ENCODE measurements at places on chromosomes 5 and 9. TPM values are rescaled to one million over a fixed set of nuclear protein-coding genes. Genes with fewer than 3 reads are reported as not detected.

GRCh38 chr5:75734913-75735789 lies 17.9 kb upstream of the POC5 start:
- peak; percentile 4 for DNase-seq

- DNase-seq, result no peak
Observed at GRCh38 chr5:160693831-160694465, 158.1 kb downstream of the ATP10B start.

DNA sequence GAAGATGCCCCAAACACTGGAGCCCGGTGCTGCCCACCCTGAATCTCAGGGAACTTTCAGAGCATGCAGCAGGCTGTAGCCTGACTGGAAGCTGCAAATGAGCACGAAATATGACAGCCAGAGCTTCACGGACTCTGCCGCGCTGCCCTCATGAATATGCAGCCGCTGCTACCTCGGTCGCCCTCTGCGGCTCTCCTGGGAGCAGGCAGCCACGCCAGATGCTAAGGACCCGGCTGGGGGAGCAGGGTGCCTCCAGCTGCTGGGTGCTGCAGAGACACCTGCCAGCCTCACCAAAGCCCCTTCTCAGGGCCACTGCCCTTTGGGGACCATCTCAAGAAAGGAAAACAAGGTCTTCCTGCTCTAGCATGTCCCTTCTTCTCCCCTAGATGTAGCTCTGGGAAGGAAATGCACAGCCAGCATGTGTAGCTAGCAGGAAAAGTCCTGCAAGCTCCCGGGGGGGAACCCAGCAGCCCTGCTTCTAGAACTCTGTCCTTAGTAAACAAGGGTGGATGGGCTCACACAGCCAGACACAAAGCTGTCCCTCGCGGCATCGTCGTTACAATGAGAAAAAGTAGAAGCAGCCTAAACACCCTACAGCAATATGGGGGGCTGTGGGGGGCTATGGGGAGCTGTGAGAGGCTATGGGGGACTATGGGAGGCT lies 56.8 kb upstream of the OLFM1 start:
- DNase-seq, result no peak

DNA sequence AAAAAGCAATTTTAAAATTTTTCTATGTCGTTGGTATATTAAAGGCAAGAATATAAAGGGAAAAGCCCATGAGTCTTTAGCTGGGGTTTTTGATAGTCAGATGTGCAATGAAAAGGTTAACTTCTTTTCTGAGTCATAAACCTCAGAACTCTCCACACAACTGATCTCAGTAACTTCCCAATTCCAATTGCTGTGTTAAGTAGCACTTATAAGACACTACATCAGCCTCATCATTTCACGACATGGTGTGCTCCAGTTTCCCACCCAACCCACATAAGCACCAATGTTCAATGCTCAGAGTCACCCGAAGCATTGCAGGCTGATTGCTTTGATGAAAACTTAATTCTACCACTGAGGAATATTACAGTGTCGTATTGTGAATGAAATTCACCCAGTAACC lies 155.8 kb downstream of the TSSK1B start:
- peak; percentile 71 for DNase-seq

DNA sequence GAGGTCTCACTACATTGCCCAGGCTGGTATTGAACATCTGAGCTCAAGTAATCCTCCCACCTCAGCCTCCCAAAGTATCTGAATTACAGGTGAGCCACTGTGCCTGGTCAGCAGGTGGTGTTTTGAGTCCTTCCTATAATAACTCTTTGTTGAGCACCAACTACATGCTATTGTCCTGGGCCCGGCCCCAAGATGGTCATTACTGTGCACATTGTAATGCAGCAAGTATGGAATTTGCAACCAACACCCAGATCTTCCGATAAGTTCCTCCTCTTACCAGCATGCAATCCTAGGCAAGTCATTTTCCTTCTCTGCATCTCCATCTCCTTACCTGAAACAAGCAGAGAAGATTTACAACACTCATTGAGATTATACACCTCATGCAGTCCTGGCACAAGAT lies 510.3 kb upstream of the KLF4 start:
- no peak for DNase-seq

DNA sequence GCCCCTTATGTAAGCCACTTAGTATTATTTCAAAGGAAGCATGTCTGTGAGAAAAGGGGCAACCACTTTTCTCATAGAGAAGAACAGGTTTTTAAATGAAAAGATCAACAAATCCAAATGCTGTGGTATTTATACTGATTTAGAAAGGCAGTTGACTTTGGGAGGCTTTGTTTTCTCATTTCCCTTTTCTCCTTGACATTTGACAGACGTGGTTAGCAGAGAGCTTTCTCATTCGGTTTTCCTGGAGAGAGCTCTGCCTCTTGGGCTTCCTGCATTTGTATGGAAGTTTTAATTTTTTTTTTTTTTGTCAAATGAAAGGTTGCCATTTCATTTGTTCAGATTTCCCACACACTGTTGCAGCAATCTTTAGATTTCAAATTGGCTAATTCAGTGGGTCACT lies 62.5 kb downstream of the EXOSC2 start:
- DNase-seq, result no peak

DNA sequence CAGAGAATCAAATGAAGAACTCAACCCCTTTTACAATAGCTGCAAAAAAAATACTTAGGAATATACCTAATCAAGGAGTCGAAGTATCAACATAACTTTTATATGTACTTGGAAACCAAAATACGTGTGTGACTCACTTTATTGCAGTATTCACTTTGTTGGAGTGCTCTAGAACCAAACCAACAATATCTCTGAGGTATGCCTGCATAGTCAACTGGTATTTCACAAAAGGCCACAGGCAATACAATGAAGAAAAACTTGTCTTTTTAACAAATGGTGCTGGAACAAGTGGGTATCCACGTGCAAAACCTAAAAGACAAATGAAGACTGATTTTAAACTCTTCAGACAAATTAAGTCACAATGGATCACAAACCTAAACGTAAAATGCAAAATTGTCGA lies 385.7 kb downstream of the TLE1 start:
- no peak for DNase-seq

- no peak for DNase-seq
Observed at GRCh38 chr9:86521322-86521721, 167.1 kb upstream of the TUT7 start.

GRCh38 chr9:36871606-36872005 lies 162.5 kb downstream of the PAX5 start:
- no peak for DNase-seq

- DNase-seq, result no peak
Observed at GRCh38 chr9:23630488-23630887, 195.6 kb downstream of the ELAVL2 start.

DNA sequence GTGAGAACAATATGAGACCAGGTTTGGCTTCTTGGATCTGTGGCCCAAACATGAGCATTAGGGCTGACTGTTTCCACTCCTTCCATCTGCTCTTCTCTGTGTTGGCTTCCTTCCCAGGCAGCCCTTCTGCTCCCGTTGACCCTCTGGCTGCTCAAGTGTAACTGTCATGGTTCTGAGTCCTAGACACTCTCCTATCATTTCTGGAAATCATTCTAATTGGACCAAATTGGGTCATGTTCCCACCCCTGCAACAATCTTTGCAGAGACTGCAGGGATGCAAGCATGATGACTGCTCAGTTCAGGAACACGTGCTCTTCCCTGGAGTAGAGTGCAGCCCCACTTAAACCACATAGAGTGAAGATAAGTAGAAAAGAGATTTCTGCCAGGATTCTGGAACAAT lies 741.4 kb downstream of the TAF11L14 start:
- no peak for DNase-seq

DNA sequence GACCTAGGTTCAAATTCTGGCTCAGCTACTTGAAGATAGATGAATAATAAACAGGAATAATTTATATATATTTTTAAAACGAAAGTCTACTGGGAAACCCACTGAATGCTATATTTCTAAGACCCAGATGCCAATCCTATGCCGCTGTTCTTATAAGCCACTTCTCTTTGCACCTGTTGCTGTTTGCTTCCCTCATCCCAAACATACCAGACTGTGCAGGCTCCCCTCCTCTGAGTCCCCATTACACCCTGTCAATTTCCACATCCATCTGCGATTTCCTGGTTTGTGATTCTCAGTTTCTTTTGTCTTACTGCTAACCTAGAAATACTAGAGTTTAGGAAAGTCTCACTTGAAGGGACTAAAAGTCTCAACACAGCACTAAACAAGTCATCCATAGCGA lies 92.8 kb upstream of the CAST start:
- DNase-seq, result no peak

- no peak for DNase-seq
Observed at GRCh38 chr5:17180330-17180843, 37.0 kb upstream of the BASP1 start.

GRCh38 chr5:52727576-52727975 lies 60.1 kb upstream of the ITGA1 start:
- peak; percentile 73 for DNase-seq

- DNase-seq, result peak; percentile 72
Observed at GRCh38 chr5:116068028-116068632, 16.7 kb upstream of the COMMD10 start.

DNA sequence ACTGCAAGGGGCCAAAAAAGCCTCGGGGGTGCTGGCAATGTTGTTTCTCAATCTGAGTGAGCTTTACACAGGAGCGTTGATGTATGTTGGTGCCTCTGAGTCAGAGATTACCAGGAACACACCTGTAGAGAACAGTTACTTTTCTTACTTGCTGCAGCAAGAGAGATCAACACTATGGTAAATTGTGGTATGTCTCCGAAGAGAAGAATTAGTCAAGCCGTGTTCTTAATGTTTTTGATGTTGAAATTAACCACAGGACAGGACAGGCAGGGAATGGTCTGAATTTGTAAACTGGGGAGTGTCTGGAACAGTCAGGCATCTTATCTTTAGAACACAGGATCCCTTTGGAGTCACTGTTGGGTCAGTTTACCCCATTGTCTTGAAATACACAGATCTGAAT lies 285.7 kb downstream of the DNAH5 start:
- DNase-seq, result no peak

DNA sequence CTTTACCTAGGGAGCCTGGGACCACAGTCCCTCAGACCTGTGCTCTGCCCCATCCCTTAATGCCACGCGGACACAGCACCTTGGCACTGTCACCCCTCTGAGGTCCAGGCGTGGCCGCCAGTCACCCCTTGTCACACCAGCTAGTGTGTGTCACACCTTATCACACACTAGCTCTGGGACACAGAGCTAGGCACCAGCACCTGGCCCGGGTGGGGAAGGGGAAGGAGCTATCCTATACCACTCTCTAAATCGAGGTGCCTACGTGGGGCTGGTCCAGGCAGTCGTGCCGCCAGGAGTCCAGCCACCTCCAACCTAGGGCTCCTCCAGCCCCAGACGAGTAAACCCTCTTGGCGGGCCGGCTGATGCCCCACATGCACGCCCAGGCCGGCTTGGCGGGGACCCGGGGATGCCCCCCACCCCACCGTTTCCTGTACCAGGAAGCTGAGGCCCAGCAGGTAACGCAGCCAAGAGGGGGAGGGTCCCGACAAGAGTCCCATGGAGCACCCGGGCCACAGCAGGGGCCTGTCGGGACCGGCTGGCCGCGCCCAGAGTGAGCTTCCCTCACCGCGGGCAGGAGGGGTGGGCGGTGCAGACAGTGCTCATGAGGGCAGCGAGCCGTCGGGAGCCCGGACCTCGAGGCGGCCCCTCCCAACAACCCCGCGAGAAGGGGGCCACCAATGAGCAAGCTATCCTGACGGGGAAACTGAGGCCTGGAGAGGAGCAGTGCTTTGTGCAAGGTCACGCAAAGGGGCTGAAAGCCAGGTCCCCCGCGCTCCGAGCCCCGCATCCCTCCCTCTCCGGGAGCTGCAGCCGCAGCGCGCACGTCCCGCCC lies 550 bp downstream of the CORO2A start:
- no peak for DNase-seq

GRCh38 chr9:114163517-114163951 lies 8.2 kb downstream of the COL27A1 start:
- peak; percentile 60 for DNase-seq

DNA sequence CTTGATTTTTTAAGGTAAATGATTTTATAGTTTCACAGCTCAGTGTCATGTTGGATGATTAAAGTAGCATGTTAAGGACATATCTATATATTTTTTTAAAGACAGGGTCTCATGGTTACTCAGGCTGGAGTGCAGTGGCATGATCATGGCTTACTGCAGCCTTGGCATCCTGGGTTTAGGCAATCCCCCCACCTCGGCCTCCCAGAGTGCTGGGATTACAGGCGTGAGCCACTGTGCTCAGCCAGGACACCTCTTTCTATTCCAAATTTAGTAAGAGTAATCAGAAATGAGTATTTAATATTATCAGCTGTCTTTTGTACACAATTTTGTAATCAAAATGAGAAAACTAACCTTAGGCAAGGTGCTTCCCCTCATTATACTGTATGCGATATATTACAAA lies 38.6 kb upstream of the LRRTM2 start:
- no peak for DNase-seq

- no peak for DNase-seq
Observed at GRCh38 chr5:104299998-104300706, 737.6 kb upstream of the NUDT12 start.

DNA sequence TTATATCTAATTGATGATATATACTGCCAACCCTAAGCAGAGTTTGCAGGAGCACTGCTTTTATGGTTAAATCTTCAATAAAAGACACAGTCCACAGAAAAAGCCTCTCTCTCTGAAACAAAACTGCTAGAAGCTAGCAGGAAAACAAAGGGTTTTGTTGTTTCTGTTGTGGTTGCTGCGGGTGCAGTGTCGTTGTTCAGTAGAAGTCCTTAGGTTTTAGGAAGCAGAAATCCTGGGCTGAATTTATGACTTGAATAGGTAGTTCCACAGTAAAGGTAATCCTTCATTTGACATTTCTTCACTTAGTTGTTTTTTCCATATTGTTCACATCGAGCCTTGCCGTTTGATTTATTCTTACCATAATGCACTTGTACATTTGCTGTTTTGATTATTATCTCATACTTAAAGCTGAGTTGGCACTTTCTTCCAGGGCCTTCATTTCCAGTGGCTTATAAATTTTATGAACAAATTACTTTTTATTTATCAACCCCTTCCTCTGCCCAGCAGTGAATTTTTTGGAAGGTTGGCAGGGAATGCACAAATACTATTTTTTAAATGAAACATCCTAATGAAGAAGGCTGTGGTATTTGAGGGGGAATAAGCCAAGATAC lies 209.6 kb upstream of the SLC30A5 start:
- DNase-seq, result no peak

DNA sequence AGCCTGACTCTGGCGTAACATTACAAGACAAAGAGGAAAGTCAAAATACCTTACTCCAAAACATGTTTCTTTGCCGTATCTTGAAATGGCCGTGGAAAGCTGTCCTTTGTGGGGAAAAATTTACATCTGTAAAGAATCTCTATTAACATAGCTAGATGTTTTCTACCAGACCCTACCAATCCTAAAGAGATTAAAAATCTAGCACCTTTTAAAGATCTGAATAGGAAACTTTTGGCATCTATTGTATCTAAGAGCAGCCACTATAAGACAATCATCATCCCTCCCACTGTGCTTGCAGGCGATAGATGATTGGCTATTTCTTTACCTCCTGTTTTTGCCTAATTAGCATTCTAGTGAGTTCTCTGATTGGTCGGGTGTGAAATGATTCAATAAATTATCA lies 82.5 kb upstream of the SNCAIP start:
- no peak for DNase-seq

MTMR12 gene
- polyA plus RNA-seq, result 10.2 TPM

IFNE gene
- polyA plus RNA-seq, result 0.96 TPM

STK32A gene
- polyA plus RNA-seq, result 0.03 TPM

CCDC152 gene
- polyA plus RNA-seq, result 0.57 TPM

ZNF367 gene
- 1.1 TPM for polyA plus RNA-seq

FKBP15 gene
- 20.4 TPM for polyA plus RNA-seq

PCDHGC3 gene
- polyA plus RNA-seq, result 72.1 TPM

HTR1A gene
- polyA plus RNA-seq, result not detected

FIBCD1 gene
- polyA plus RNA-seq, result 12.2 TPM

RELL2 gene
- polyA plus RNA-seq, result 7.6 TPM

OLFM1 gene
- polyA plus RNA-seq, result 0.38 TPM

BTNL9 gene
- not detected for polyA plus RNA-seq

RANBP3L gene
- polyA plus RNA-seq, result not detected

PTPRD gene
- 0.09 TPM for polyA plus RNA-seq

Data from IMR-90 (cell line).